ENCODE measurements at places on chromosomes 16 and 17. TPM values are rescaled to one million over a fixed set of nuclear protein-coding genes. Genes with fewer than 3 reads are reported as not detected.
A peak's percentile ranks its signal among the peaks of the same experiment; 100 is the strongest.

SERPINF2 gene
- 124 TPM for polyA plus RNA-seq

SEC14L5 gene
- polyA plus RNA-seq: 0.54 TPM

KCNJ16 gene
- polyA plus RNA-seq: 146 TPM

MRPS23 gene
- 65.3 TPM for polyA plus RNA-seq

KREMEN2 gene
- 2.5 TPM for polyA plus RNA-seq

TMEM235 gene
- polyA plus RNA-seq: not detected

ZNF469 gene
- polyA plus RNA-seq: 1.7 TPM

KCNJ12 gene
- polyA plus RNA-seq: 7.2 TPM

AURKB gene
- polyA plus RNA-seq: 48.1 TPM

IRF8 gene
- polyA plus RNA-seq: 6.2 TPM

ATP2C2 gene
- polyA plus RNA-seq: 0.46 TPM

GRCh38 chr17:44760474-44761308 is 1.9 kb downstream of the ADAM11 start:
- DNase-seq: no peak

GRCh38 chr17:41013606-41014005 is 4.7 kb upstream of the KRTAP3-1 start:
- DNase-seq: no peak

- no peak for DNase-seq
Measured at GRCh38 chr17:27565874-27566670, 64.9 kb upstream of the LGALS9 start.

DNA sequence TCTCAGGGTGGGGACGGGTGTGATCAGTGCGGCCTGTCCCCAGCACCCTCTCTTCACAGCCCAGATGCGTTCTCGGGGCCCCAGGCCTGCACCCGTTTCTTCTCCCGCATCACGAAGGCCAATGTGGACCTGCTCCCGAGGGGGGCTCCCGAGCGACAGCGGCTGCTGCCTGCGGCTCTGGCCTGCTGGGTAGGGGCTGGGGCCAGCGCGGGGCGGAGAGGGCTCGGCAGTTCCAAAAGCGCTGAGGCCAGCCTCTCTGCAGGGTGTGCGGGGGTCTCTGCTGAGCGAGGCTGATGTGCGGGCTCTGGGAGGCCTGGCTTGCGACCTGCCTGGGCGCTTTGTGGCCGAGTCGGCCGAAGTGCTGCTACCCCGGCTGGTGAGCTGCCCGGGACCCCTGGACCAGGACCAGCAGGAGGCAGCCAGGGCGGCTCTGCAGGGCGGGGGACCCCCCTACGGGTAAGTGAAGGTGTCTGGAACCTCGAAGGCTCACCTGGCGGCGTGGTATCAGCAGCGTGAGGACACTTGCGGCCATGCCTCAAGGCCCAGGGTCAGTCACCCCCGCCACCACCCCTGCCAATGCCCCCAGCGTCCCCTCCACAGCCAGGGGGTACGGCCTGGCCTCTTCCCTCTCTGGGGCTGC is 4.4 kb downstream of the MSLN start:
- no peak for DNase-seq

GRCh38 chr16:15682105-15682570 is 32.1 kb downstream of the NDE1 start:
- no peak for DNase-seq

GRCh38 chr17:34370997-34371395 is 8.0 kb upstream of the CCL1 start:
- DNase-seq: no peak

DNA sequence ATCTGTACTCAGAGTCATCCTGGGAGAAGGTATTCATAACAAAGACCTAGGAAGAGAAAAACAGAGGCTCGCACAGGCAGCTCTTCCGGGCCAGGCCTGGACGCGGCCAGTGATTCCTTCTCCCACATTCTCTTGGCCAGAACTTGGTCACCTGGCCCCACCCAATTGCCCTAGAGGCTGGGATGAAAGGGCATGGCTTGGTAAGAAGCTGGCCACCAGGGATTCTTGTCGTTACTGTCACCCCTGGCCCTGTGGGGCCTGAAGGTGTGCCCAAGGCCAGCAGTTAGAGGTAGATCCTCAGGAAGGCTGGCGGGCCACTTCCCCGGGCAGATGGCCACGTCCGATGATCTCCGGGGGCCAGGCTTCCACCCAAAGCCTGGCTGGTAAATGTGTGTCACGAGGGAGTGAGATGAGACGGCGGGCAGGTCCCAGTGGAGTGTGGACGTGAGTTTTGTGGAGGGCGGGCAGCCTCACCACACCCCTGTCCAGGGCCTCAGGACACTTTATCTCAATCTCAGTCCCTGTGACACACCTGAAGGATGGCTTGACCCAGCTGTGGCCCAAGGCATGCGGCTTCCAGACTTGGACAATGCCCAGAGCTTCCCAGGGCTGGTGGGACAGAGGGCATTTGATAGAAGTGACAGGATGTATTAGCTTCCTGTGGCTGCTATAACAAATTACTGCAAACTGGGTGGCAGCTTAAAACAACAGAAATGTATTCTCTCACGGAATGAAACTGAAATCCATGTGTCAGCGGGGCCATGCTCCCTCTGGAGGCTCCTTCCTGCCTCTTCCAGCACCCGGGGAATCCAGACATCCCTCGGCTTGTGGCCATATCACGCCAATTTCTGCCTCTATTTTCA is 66.3 kb upstream of the GSE1 start:
- DNase-seq: no peak

DNA sequence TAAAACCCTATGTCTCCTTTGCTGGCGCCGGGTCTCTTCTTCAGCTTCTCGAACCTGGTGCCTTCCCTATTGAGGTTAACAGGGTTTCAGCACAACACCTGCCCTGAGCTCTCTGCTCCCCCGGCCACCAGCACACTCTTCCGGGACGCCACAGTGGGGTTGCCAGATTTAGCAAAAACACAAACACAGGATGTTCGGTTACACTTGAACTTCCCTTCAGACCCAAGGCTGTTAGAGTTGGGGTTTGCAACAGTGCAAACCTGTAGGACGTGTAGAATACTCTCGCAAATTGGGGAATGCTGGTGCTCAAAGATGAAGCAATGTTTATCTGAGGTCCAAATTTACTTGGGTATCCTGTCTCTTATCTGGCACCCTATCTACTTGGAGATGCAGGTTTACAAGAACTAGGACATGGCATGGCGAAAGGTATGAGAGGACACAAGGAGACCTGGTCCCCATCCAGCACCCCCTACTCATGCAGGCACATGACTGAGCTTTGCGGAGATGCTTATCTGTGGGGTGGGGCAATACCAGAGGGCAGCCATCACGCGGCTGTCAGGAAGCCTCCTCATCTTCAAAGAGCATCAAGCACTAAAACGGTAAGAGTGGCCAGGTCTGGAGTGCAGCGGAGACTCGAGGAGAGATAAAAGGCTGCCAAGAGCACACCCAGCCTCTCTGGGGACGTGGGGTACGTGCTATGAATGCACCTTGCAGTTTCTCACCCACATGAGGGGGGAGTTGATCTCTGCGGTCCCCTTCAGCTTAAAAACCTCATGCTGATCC is 52.8 kb downstream of the SDK2 start:
- DNase-seq: no peak

- peak; percentile 51 for DNase-seq
Measured at GRCh38 chr17:43846221-43846712, 709 bp upstream of the CD300LG start.

DNA sequence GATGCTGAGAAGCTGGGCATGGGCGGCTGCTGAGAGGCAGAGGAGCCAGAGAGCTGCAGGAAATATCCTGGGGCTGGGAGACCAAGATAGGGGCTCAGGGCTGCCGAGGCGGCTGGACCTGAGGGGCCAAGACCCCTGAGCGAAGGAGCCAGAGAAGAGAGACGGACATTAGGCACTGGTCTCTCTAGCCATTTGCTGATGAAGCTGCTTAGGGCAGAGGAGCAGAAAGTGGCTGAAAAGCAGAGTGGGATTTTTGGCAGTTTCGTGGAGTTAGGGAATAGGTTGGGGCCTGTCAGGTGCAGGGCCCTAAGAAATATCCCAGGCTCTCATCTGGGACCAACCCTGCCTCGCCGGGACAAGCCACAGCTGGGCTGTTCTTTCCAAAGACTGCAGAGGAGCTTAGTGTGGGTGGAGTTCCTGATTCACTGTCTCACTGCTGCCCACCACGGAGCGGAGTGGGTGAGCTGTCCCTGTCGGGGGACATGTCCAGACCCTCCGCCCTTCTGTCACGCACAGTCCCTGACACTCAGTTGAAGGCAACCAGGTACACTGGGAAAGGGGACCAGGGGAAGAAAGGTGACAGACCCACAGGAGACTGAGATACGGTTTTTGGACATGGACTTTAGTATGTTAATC is 11.3 kb upstream of the DNASE1 start:
- no peak for DNase-seq

- DNase-seq: no peak
Measured at GRCh38 chr17:37182786-37183465, 192.9 kb upstream of the C17orf78 start.

- no peak for DNase-seq
Measured at GRCh38 chr17:45022655-45023339, 28.6 kb downstream of the DCAKD start.

GRCh38 chr17:48299760-48300159 is 130.3 kb downstream of the SKAP1 start:
- DNase-seq: no peak

- peak; percentile 65 for DNase-seq
Measured at GRCh38 chr16:77675464-77676324, 46.6 kb upstream of the NUDT7 start.

DNA sequence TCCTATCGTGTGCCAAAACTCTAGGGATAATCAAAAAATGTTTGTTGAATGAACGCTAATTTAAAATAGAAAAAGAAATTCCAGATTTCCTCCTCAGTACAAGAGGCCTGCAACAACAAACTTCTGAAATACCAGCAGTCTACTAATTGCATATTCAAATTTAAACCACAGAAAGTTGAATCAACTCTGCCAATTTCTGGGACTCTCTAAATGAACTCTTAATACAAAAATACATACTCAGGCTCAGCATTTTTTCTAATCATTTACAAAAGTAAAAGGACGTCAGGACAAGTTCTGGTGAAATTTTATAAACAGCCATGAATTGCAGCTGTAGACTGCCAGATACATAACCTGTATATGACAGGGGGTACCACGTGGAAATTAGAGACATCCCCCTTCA is 49.0 kb downstream of the KANSL1 start:
- DNase-seq: no peak

DNA sequence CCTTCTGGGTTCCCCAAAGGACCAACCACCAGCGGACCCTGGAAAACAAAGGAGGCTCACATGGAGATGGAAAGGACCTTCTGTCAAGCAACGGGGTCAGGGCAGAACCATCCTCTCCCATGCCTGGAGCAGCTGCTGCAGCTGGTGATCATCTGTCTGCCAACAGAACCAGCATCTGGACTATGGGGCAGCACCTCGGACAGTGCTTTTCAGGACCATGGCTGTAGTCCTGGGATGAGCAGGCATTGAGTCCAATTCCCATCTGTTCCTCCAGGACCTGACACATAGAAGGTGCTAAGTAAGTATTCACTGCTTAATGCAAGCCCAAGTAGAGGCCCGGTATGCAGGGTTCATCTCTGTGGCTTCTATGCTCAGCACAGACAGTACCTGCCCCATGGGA is 304.7 kb downstream of the XYLT1 start:
- DNase-seq: no peak

DNA sequence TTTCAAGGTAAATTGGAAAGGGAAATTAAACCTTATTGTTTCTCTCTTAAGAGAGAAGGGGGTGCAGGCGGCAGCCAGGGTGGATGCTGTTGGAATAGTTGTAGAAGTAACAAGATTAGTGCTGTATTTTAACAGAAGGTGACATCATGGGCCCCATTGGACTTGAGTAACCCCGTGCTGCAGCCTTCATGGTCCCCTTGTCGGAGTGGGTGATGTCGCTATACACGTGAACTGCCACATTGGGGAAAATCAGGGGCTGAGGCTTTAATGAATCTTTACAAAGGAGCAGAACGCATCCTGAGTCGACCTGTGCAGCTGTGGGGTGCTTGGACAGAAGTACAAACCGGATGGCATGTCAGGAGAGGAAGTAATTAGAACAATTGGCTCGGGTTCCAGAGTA is 3.2 kb downstream of the SNX11 start:
- DNase-seq: no peak

Measured in renal pelvis (tissue), 12 donors.